Left renal pelvis (tissue), 4 donors: ENCODE measurements at places on chromosomes 1 and 21. TPM values are rescaled to one million over a fixed set of nuclear protein-coding genes. Genes with fewer than 3 reads are reported as not detected.

DNA sequence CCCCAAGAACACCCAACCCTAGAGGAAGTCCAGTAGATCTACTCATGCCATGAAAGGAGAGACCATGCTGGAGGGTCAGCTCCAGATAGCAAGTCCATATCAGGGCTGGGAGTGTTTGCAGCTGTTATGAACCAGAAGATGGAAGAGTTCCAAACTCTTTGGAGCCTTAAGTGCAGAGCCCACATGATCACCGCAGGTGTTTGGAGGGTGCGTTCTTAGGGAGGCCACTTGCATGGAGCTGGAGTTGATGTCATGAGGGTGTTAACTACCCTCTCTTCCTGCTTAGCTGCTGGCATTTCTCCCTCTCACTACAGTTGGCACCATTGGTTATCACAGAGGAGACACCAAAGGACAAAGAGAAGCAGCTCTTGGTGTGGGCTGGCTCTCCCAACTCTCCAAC is 616.9 kb downstream of the AJAP1 start:
- no peak for DNase-seq

BCL10 gene
- polyA plus RNA-seq = 23.8 TPM

GRCh38 chr1:1145547-1145914 is 28.1 kb upstream of the TTLL10 start:
- DNase-seq = no peak

DNA sequence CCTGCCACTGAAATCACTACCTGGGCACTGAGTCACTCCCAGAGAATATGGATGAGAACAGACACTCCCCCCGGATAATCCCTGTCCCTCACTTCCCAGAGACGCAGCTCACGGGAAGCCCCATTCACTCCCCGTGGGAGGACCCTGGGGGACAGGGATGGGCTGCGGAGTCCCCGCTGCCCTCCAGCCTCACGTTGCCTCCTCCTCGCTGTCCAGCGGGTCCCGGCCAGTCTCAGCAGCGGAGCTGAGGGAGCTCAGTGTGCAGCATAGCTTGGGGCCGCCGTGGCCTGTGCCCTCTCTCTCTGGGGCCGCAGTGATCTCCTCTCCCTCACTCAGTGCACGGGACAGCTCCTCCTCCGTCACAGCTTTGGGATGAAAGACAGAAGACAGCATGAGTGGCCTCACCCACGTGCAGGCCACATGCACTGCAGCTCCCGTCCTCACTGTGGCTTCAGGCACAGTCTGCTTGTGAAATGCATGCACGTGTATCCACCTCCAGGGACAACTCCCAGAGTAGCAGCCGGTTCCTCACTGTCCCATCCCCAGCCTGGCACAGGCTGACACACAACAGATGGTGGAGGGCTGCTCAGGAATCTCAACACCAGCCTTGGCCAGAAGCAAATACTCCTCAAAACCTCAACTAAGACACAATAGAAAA is 7.4 kb downstream of the CFAP410 start:
- no peak for DNase-seq

DNA sequence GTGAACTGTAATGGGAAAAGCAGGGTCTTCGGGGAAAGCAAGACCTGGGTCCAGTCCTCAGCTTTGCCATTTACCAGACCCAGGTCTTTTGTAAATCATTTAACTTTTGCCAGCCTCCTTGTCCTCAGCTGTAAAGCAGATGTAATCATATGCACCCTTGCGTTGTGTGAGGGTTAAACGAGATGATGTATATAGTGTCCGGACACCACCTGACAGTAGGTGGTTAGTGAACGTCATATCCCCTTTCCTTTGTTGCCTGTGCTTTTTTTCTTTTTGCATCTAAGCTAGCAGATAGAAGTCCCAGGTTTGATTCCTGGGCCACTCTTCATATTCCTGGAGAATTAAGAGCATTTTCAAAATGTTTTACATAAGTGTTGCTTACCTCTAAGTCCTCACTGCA is 28.5 kb downstream of the IL12RB2 start:
- DNase-seq = no peak

ADAMTSL4 gene
- polyA plus RNA-seq = 16.2 TPM

DNA sequence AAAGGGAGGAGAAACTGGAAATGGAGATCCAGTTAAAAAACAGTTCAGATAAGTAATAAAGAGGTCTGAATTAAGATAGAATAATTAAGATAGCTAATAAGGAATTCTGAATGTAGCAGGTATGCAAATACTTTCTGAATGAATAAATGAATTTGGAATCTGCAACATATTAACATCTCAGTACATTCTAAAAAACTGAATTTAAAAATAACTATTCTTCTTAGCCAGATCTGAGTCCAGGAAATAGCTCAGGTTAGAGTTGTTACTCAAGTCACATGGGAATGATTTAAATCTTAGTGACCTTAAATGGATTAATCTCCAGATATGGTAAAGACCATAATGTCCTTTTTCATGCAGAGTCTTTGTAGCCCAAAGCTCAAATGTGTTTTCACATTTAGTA is 51.2 kb downstream of the EYA3 start:
- DNase-seq = no peak

PDPN gene
- 15.1 TPM for polyA plus RNA-seq

DNA sequence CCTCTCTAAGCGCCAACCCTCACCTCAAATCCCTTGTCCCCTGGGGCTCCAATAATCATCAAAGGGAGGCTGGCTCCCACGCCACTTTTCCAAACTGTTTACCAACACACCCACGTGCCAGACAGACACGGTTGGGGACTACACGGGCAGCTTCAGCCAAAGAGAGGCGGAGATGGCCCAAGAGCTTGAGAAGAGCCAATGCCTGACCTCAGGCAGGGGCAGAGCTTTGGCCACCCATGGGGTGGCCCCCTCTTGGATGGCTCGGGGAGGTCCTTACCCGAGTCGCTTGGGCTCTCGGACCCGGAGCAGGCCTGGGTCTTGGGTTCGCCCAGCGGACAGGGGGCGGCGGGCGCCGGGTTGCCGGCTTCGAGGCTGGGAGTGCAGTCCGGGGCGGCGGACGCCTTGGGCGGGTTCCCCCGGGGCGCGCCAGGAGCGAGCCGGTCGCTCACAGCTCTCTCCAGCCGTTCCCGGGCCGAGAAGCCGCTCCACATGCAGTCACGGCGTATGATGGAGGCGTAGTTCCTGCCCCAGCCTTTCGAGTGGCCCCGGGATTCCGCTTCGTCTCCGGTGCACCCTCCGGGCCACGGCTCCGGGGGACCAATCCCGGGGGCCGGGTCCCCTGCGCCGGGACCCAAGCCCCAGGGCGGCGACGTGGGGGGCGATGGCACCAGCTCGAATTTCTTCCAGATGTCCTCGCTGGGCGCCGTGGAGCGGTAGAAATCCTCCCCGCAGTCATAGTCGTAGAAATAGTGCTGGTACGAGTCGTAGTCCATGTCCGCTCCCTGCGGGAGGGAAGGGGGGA is 854 bp downstream of the MYCL start:
- DNase-seq = no peak

HPCAL4 gene
- polyA plus RNA-seq = 0.89 TPM

CELA3B gene
- polyA plus RNA-seq = not detected

MFAP2 gene
- 230 TPM for polyA plus RNA-seq

DNA sequence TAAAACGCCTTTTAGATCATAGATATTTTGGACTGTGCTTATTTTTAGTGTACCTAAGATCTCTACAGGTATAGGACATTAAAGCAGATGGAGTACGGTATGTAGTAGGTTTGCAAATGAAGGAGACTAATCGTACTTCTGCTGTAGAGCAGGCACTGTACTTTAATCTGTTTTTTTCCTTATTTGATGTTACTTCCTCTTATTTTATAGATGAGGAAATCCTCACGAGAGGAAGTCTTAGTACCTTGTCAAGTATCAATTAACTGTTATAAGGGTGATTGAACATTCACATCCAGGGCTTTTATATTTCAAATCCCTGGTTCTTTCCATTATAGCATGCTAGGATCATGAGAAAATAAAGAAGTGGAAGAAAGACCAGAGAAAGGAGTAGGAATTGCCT is 41.1 kb downstream of the CACHD1 start:
- DNase-seq = no peak

DNA sequence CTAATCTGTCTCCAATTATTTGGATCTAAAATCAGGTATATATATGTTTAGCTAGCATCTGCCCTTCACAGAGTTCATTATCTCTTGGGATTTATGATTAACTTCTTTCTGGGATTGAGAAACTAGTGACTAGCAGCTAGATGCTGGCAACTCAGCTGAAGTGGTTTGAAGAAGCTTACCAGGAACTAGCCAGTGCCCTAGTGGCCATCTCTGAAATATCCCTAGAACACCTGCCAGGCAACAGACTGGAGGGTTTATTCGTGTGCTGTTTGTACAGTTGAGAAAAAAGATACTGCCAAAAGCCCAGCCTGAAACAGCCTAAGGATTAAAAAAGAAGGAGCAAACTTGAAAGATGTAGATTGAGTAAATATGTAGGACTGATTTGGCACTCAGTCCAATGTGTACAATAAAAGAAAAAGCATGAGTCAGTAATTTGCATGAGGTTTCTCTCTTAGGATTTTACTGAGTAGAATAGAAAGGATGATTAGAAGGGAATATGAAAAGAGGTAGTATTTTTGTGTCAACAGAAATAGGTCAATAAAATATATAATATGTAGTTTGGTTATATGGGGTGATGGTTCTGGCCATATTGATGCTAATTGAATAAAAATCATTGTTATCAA is 1144.6 kb upstream of the ADGRL2 start:
- DNase-seq = no peak

GRCh38 chr21:34004974-34005373 is 68.4 kb upstream of the MRPS6 start:
- no peak for DNase-seq

AVPR1B gene
- 0.57 TPM for polyA plus RNA-seq

TTC39A gene
- 11.0 TPM for polyA plus RNA-seq

SDCCAG8 gene
- 41.4 TPM for polyA plus RNA-seq

TMPRSS2 gene
- polyA plus RNA-seq = 46.0 TPM

- DNase-seq = no peak
Measured at GRCh38 chr1:2277741-2278488, 49.8 kb downstream of the SKI start.

CATSPERE gene
- polyA plus RNA-seq = 1.6 TPM

PRCC gene
- polyA plus RNA-seq = 111 TPM

ACKR1 gene
- 0.13 TPM for polyA plus RNA-seq

- no peak for DNase-seq
Measured at GRCh38 chr1:97396463-97396862, 524.4 kb downstream of the DPYD start.

- DNase-seq = no peak
Measured at GRCh38 chr1:6776389-6776788, 8.9 kb upstream of the CAMTA1 start.

GRCh38 chr1:157753611-157754010 is 23.3 kb downstream of the FCRL2 start:
- no peak for DNase-seq

NFIA gene
- polyA plus RNA-seq = 12.0 TPM

TINAGL1 gene
- 38.2 TPM for polyA plus RNA-seq

DNA sequence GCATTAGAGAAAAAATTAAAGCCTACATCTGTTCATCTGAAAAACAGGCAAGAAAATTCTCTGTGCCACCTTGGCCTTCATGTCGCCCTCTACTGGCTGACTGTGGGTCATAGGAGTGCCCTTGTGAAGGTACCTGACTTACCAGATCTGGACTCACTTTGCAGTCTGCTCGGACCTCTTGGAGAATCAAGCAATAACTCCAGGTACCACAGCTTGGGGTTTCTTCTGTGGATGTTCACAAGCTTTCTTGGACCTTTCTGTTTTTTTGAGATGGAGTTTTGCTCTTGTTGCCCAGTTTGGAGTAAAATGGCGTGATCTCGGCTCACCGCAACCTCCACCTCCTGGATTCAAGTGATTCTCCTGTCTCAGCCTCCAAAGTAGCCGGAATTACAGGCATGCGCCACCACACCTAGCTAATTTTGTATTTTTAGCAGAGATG is 2.4 kb upstream of the PRAMEF18 start:
- DNase-seq = no peak

- no peak for DNase-seq
Measured at GRCh38 chr1:89758156-89758555, 62.7 kb upstream of the LRRC8D start.

GRCh38 chr1:30526652-30527345 is 196.6 kb downstream of the MATN1 start:
- DNase-seq = no peak

C1orf94 gene
- polyA plus RNA-seq = not detected

GNAT2 gene
- polyA plus RNA-seq = not detected

- no peak for DNase-seq
Measured at GRCh38 chr1:1092149-1092855, 18.2 kb upstream of the RNF223 start.

DNA sequence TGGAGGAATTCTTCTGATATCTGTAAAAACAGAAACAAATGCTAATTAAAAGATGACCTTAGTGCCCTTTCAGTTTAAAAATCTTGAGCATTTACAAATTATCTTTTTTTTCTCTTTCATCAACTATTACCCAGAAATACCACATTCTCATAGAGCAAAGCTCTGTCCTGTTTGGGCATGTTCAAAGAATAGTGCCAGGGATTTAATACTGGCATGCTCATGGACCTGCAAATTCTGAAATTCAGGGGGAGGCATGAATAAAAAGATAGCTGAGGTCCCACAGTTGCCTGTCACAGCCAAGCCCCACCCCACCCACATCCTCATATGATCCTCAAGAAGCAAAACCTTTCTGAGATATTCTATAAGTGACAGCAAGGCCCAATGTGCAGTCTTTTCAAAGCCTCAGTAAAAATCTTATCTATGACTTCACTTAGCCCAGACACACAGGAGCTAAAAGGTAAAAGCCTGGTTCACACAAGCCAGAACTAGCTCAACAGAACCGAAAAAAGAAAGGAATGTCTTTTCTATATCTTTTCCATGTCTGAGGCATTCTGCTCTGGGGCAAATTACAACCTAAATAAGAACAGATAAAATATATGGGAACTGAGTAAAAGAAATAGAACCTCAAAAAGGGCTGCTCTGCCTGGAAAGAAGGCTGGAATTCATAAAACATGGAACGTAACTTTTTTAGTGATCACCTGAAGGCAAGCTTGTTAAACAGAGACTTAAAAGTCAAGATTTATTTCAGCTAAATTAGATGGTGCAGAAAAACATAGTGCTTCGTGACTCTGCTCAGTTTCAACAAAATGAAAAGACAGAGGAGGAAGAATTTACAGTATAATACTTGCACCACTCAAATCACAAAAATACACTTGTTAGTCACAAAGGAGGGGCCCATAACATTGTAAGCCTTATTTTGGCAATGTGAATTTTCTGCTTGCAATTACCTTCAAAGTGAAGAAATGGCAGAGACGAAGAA is 11.0 kb downstream of the WLS start:
- DNase-seq = no peak
